ENCODE measurements at places on chromosomes 5 and 9.

GRCh38 chr5:141969783-141970771, 1.2 kb downstream of the RNF14 start:
- DNase-seq: no peak

DNA sequence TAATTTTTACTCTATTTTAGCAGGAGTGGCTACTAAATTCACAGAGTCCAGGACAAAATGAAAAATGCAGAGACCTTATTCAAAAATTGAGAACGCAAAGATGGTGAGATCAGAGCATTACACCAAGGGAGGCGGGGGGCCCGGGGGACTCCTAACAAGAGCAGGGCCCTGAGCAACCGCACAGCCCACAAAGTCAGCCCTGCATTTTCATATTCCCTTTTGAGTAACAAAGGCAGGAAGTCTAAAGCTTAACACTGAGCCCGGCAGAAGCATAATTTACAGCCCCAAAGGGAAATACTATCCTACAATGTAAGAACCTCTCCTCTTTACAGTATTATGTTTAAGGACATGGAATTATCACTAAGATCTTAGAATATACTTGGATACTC, 69.4 kb downstream of the TLE1 start:
- DNase-seq: no peak

DNA sequence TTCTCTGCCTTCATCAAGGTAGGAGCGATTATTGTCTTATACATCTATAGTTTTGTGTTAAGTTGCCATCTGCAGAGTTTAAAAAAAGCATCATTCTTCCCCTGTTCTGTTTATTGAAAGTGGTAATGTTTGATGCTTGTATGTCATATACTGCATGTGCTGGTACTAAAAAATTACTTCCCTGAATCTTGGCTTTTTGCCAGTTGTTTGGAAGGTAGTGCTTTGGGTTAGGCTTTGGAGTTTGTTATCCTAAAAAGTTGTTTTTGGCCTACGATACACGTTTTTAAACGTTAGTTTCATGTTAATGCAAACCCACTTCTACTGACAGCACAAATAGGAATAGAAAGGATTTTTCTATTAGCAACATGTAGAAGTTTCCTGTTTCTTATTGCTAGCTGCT, 158.3 kb downstream of the GIN1 start:
- DNase-seq: no peak

- DNase-seq: no peak
Observed at GRCh38 chr5:115496936-115497576, 47.5 kb downstream of the FEM1C start.

DNA sequence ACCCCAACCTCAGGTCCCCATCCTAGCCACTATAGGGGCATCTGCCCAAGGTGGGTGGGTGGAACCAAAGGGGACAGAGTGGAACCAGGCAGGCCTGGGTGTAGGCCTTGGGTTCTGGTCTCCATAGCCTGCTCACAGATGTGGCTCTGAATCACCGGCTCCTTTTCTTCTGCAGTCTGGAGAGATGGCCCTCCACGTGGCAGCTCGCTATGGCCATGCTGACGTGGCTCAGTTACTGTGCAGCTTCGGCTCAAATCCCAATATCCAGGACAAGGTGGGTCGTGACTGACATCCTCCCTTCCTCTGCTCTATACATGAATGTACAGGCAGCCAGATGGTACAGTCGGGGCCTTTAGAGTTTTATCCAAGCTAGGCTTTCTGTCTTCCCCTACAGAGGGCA, 77.3 kb upstream of the CTSL start:
- no peak for DNase-seq

- no peak for DNase-seq
Observed at GRCh38 chr5:54425258-54425657, 30.2 kb upstream of the HSPB3 start.

DNA sequence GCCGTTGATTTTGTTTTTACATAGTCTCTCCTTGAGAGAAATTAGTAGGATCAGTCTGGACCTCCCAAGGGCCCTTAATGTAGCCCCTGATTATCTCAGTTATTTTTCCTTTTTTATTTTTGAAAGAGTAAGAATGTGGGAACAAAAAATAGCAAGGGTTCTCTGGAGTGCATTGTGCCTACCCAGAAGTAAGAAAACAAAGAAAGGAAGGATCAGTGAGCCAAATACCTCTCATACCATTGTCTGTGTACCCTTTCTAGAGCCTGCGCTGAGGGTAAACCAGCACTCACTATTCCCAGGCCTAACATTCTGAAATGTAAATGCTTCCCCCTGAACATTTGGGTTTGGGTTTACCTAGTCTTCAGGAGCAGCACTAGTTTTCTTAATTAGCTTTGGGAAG, 213.0 kb upstream of the TARS1 start:
- DNase-seq: no peak

DNA sequence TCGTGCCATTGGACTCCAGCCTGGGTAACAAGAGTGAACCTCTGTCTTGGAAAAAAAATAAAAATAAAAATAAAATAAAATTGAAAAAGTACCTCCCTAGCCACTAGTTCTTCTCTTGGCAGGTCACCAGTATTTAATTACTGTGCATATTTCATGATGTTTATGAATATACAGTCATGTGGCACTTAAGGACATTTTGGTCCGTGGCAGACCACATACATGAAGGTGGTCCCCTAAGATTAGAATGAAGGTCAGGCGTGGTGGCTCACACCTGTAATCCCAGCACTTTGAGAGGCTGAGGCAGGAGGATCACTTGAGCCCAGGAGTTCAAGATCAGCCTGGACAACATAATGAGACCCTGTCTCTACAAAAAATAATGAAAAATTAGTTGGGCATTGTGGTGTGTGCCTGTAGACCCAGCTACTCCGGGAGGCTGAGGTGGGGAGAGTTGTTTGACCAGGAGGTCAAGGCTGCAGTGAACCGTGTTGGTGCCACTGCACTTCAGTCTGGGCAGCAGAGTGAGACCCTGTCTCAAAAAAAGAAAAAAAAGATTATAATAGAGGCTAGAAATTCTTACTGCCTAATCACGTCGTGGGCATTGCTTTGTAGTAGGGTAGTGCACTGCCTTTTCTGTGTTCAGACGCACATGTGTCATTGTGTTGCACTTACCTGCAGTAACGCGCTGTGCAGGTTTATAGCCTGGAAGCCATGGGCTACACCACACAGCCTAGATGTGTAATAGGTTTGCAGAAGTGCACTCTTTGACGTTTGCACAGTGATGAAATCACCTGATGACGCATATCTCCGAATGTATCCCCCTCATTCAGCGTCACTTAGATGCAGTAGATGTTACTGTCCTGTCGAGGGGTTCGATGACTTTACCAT, 12.8 kb downstream of the EHMT1 start:
- DNase-seq: no peak

GRCh38 chr9:38294220-38294960, 98.1 kb upstream of the ALDH1B1 start:
- DNase-seq: no peak

- DNase-seq: no peak
Observed at GRCh38 chr5:61588216-61588615, 256.2 kb downstream of the ZSWIM6 start.

GRCh38 chr5:101717721-101718120, 578.4 kb downstream of the SLCO4C1 start:
- no peak for DNase-seq

- DNase-seq: no peak
Observed at GRCh38 chr9:133654736-133655657, 18.8 kb downstream of the DBH start.

- DNase-seq: no peak
Observed at GRCh38 chr9:71719562-71719961, 48.8 kb downstream of the CEMIP2 start.

- DNase-seq: no peak
Observed at GRCh38 chr5:59037041-59037440, 454.2 kb downstream of the RAB3C start.

- DNase-seq: no peak
Observed at GRCh38 chr5:74209571-74209970, 431.0 kb downstream of the ENC1 start.

- DNase-seq: no peak
Observed at GRCh38 chr9:14941501-14942405, 31.5 kb upstream of the FREM1 start.

DNA sequence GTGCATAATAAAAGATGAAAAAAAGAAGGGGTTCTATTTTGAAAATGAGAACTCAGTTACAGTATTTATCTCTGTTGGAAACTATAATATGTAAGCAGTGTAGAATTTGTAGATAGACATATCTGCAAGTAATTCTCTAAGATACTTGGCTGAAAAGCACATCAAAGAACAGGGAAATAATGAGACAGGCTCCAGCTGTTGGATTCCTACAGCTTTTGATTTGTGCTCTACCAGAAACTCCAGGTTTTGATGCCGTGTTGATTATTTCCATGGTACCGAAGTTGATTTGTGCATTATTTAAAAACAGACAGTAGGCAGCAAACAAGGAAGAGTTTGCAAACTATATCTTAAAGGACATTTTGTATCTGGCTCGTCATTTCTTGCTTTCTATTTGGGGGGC, 2098.7 kb upstream of the WWC1 start:
- DNase-seq: no peak

DNA sequence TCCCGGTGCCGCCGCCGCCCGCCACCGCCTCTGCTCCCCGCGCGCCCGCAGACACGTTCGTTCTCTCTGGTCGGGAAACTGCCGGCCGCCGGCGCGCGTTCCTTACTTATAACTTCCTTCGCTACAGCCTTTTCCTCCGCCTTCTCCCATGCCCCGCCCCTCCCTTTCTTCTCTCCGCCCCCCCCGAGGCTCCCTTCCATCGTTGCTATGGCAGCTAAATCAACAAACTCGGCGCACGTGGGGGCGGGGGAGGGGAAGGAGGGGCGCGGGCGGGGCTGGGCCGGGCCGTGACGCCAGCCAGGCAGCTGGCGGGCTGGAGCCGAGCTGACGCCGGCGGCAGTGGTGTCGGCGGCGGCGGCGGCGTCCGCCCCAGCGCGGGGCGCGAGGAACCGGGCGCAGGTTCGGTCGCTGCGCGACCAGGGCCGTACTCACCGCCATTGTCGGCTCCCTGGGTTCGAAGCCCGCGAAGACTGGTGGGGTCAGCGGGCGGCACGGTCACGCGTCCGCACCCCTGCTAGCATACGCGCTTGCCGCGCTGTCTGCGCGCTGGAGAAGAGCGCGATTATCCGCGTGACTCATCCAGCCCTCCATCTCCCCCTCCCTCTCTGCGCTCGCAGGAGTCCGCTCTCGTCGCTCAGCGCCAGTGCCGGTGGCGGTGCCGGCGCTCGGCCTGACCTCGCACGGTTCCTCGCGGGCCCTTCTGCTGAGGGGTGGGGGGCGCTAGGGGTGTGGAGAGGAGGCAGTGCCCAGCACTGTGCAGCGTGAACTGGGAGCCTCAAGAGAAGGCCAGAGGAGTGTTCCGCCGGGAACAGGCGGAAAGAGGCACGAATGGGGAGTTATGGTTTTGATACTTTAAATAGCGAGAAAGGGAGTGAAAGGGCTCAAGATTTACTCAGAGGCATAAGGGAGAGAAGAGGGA, at the start of gene KLF4:
KLF4 (minus strand) TSS at position 83 of the 919 bp plus-strand sequence. CDS start 597 bp downstream, outside the sequence.
- DNase-seq: peak; percentile 19

DNA sequence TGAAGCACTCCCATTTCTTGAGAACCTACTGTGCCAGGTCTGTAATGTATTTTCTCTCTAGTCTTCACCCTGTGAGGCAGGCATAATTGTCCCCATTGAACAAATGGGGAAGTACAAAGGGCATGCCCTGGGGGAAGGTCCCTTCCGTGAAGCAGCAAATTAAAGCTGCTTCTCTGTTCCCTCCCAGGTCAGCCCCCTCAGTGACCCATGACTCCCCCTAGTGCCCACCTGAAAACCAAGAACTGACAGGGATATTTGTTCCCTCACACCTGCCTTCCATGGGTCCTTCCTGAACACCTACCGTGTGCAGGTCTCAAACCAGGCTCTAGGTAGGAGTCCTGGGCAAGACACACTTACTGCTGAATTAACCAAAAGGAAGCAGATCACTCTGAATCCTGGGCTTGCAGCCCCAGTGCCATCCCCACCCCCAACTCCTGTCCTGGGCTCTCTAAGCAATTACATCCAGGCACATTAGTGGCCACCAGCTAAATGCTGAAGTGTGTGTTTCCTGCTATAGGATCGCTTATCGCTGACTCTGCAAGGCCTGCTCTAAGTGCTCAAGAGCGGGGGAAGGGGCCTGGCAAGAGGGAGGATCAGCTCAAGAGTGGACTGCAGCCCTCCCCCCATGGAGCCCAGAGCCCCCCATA, 254.8 kb downstream of the CDK5RAP2 start:
- DNase-seq: no peak

- no peak for DNase-seq
Observed at GRCh38 chr9:38033941-38034340, 35.1 kb downstream of the SHB start.

DNA sequence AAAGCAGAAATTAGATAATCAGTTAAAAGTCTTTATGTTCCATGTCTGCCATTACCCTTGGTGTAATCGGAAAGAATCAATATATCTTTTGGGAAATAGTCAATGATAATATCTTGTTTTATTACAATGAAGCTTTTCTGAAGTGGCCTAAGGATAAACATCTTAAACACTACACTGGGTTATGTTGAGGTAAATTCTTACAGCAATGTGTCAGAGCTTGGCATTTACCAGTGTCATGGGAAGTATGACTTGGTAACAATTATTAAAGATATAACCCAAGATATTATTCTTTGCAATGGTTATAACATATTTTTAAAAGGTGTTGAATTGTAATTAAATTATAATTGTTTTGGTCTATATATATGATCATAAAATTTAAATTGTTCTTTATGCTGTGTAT, 84.7 kb downstream of the CFAP95 start:
- no peak for DNase-seq

DNA sequence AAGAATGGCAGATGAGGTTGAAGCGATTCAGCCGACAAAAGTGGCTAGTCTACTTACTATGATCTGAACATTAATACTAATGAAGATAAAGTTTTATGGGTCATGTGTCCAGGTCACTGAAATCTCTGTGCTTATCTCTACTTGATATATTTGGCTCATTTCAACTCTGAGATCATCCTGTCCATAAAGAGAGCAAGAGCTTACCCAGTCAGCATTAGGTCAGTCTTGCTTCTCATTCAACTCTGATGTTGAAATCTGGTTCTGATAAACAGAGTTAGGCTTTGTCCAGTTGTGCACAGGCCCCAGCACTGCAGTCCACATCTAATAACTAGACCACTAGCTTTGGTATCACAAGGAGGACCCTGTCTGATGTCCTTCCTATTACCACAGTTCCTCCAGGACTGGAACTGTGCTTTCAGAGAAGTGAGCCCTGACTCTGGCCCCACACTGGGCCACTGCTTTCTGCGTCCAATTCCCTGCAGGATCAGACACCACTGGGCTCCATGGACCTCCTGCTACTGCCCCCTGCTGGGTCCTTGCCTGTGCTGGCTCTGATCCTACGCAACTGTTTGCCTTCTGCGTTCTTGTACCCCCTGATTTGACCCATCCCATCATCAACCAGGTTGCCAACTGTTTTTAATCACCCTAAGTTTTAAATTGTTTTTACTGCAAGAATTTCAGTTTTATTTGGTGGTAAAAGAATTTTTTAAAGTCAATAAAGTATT, 23.7 kb upstream of the FAM120A start:
- no peak for DNase-seq

Data from stimulated activated CD4-positive, alpha-beta T cell treated with anti-CD3 and anti-CD28 coated beads, Interleukin-1b, Interleukin-23, amount 100 ng/mL, for 1 hour (primary cell).